ENCODE measurements at places on chromosomes 13 and 19.

DNA sequence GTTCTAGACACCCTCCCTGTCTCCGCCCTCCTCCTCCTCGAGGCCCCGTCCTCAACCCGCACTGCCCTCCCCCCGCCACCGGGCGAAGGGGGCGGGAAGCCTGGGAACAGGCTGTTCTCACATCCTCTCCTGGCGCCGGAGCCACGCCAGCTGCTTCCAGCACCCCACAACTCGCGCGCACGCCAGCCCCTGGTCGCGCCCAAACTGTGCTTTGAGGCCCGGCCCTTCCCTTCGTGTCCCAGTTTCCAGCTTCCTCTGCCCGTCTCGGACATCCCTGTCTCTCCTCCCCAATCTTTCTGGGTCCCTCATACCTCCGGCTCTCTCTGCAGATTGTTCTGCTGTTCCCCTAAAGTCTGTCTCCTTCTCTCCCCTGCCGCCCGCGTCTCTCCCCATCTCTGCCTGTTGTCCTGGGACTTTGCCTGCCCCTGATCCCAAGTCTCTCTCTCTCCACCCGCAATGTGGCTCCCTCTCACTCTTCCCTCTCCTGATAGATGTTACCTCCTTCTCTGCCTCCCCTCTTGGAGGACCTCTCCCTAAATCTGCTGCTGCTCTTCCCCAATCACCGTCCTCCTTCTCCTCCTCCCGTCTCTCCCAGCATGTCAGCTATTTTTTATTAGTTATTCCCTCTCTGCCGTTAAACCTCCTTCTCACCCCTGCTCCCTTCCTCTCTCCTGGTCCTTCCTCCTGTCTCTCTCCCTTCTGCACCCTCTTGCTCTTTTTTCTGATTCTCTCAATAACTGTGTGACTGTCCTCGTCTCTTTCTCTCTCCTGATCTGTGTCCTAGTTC is 14.2 kb downstream of the DPF1 start:
- DNase-seq = no peak

GRCh38 chr13:97380696-97381095 is 53.3 kb upstream of the RAP2A start:
- no peak for DNase-seq

DNA sequence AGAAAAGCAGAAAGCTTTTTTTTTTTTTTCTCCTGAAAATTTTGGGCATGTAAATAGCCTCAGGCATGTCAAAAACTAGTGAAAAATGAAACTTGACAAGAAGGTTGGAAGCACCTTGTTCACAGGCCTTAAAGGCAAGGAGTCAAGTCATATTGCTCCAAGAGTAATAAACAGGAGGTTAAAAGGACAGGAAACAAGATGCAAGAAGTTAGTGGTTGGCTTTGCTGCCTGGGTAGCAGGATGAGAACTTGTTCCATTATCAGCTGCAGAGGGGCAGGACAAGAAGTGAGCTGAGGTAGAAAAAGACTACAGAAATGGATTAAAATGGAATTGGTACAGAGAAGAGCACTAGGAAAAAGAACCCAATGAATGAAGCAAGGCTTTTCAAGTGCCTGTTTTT is 242.6 kb downstream of the DCT start:
- no peak for DNase-seq

DNA sequence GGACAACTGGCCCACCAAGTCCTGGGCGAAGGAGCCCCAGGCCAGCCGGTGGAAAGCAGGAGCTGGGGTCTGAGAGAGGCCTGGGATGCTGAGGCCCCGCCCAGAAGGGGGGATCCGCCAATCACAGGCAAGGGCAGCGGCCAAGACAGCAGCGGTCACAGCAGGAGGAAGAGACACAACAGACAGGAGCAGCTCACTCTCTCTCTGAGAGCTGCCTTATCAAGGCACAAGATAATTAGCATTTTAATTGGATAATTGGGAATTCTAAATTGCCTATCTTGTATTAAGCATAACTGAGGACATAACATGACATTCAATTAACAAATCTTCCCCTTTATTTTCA is 46.2 kb downstream of the CEBPG start:
- DNase-seq = no peak

DNA sequence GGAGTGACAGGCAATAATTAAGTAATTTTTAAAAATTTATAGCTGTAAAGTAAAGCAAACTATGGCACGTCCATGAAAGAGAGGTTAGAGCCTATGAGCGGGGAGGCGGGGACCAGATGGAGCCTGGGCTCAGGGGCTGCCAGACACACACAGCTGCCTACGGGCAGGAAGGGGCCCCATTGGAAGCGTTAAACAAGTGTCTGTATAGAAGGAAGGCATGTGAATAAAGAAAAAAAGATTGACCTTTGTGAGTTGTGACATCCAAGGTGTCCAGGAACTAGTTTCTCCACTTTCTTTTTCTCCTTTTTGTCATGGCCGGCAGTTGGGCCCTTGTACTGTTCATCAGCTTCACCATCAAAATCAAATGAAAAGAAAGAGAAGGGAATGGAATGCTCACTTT is 56.8 kb downstream of the LRCH1 start:
- DNase-seq = no peak

- DNase-seq = no peak
Observed at GRCh38 chr19:30437869-30438268, 65.7 kb downstream of the ZNF536 start.

GRCh38 chr13:51943721-51944120 is 67.5 kb downstream of the ATP7B start:
- DNase-seq = no peak

- no peak for DNase-seq
Observed at GRCh38 chr19:39563408-39563807, 23.4 kb upstream of the EID2 start.

- no peak for DNase-seq
Observed at GRCh38 chr13:46022481-46022880, 30.1 kb downstream of the ZC3H13 start.

DNA sequence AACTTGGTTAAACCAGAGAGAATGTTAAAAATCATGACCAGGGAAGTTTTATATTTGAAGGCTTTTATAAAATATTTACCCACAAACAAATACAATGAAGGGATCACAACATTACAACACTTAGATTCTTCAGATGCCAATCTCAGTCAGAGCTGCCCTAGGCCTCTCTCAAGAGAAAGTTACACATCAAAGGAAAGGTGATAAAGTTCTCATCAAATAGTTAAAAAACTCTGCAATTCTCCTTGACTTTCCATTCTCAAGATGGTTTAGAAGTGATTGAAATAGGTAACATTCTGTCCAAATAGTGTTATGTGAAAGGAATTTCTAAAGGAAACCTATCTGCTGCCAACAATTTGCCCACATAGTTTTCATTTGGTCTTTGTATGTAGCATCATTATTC is 1115.2 kb upstream of the MIR17HG start:
- DNase-seq = no peak

- DNase-seq = no peak
Observed at GRCh38 chr19:46766569-46767317, 20.5 kb upstream of the STRN4 start.

GRCh38 chr19:46975925-46976782 is 43.5 kb upstream of the NPAS1 start:
- DNase-seq = peak; percentile 85

- no peak for DNase-seq
Observed at GRCh38 chr13:51148223-51148951, 37.3 kb upstream of the C13orf42 start.

GRCh38 chr19:45469132-45469944 is 1.5 kb downstream of the FOSB start:
- peak; percentile 87 for DNase-seq

DNA sequence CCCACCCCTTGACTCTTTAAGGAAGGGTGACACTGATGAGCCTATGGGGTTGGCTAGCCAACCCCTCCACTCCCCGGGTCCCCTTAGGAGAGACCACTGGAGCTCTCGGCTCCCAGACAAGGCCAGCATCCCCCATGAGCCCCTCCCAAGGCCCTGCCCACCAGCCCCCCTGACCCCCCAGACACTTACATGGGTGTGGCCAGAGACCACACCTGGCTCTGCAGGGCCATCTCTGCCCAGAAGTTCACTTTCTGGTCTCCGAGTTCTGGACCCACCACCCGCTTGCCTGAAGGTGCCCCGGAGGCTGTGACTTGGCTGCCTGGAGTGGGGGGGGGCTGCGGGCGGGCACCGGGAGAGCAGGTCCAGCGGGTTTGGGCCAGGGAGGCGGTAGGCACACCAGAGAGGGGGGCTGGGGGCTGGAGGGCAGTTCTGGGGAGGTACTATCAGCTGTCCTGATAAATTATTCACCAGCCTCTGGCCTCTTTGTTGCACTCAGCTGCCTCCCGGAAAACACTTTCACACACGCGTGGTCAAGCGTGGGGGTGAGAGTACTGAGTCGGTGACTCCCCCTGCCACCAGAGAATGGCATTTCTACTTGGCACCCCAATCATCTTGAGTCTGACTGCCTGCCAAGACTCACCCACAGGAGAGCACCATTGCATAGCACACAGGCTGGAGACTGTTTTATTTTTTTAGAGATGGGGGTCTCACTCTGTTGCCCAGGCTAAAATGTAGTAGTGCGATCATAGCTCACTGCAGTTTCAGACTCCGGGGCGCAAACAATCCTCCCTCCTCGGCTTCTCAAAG is at the start of gene PALM3:
PALM3 (minus strand) TSS at position 326 of the 807 bp plus-strand sequence; CDS start at position 230, 96 bp downstream.
- no peak for DNase-seq

GRCh38 chr13:65985612-65986011 is 1244.5 kb downstream of the PCDH9 start:
- DNase-seq = no peak

- peak; percentile 25 for DNase-seq
Observed at GRCh38 chr19:48489608-48490216, 20.5 kb downstream of the CYTH2 start.

DNA sequence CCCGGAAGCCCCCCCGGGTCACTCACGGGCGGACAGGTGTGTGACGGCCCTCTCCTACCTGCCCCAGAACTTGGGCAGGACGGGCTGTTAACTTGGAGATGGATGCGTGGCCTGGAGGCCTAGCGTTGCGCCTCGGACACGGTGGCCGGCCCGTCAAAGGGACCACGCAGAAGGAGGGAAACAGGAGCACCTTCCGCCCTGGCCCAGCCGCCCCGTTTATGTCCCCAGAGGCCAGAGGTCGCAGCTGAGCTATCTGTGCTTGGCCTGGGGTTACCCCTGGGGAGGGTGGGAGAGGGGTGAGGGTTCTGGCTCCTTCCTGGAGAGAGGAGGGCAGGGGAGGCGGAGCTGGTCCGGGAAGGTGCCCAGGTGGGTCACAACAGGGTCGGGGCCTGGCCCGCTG is 35.6 kb downstream of the GADD45B start:
- DNase-seq = no peak

DNA sequence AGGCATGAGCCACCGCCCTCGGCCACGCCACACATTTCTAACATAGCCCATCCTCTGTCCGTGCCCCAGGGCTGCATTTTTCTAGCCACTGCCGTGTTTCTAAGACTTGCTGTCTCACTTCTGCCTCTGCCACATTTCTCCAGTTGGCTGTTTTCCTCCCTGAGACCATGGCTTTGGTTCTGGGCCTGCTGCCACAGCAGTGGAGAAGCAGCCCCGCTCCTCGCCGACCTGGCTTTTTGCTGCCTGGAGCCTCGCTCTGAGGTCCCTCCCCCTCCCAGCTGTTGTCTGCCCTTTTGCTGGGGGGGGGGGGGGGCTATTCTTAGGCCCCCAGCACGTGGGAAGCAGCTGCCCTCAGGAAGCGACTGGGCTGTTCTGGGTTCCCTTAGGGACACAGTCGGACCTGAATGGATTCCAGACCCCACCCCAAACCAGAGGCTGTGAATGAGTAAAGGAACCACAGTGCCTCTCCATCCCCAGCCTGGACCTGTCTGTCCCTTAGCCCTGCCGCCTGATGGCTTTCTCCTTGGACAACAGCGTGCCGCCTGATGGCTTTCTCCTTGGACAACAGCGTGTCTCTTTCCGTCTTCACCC is 3.3 kb downstream of the GYS1 start:
- no peak for DNase-seq

- DNase-seq = no peak
Observed at GRCh38 chr13:110405597-110406450, 98.7 kb downstream of the COL4A2 start.

DNA sequence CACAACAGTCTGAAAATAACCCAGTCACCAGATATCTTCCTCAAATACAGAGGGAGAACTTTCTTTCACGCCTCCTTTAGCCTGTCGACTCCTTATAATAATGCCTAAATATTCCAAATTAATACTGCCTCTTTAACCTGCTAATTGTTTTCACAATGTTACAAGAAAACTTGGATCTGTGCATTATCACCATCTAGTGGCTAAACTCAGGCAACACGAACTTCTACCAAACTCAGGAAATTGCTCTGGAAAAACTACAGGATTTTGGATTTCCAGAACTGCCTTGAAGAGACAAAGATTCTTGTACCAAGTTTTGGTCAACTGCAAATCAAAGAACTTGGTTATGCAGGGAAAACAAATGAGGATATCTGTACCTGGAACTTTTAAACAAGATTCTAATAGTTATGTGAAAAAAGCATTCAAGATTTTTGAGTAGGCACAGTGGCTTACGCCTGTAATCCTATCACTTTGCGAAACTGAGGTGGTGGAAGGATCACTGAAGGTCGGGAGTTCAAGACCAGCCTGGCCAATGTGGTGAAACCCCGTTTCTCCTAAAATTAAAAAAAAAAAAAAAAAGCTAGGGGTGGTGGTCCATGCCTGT is 10.8 kb downstream of the CLN5 start:
- no peak for DNase-seq

DNA sequence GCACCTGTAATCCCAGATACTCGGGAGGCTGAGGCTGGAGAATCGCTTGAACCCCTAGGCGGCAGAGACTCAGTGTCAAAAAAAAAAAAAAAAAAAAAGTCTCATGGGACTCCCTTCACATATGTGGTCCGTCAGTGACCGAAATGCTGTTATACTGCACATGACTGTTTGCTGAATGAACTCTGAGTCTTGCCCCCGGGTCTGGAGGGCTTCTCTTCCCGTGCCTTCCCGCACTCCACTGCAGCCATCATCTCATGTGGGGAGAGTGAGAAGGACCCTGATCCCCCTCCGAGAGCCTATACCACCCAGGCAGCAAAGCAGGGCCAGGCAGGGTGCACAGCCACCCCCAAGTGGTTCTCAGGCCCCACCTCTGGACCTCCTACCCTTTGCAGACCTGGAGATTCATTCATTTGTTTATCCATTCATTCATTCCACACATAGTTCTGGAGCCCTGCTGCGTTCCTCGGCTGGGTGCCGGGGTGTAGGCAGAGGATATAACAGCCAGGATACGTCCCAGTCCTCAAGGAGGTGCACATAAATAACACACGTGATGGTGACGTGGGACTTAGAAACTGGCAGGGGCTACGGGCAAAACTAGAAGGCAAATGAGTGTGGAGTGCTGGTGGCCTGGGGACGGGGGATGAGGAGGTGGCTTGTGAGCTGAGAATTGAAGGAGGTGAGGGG is 14.2 kb downstream of the NDUFA11 start:
- no peak for DNase-seq

Data from NCI-H446 treated with DMSO at 0.1 percent for 48 hours (cell line).